Activated naive CD4-positive, alpha-beta T cell treated with anti-CD3 and anti-CD28 coated beads for 36 hours (primary cell): ENCODE measurements at places on chromosomes 1 and 21.

DNA sequence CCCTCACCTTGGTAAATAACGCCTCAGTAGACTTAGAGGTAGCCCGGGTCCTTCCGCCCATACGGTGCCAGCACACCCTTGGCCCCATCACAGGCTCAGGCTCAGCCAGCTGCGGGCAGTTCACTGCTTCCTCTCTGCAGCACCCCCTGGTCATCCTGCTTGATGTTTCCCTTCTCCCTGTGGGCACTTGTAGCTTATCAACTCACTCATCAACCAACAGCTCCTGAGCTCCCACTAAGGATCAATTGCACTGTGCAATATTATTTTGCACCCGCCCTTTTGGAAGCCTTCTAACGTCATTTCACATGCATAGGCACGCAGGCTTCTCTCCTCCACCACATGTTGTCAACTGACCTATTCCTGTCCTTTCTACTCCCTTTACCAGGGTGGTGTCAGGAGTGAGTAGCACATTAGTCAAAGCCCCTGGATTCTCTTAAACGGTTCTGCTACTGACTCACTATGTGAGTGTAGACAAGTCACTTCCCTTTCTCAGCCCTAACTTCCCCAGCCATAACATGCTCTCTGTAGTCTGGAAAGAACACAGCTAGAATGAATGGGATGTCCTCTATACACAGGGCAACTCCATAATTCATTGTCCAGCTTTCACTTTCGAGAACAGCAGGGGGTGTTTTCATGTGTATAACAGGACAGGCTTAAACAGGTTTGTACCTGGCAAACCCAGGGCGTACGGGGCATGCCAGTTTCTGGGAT is 47.1 kb upstream of the IRF2BP2 start:
- peak; percentile 55 for DNase-seq

DNA sequence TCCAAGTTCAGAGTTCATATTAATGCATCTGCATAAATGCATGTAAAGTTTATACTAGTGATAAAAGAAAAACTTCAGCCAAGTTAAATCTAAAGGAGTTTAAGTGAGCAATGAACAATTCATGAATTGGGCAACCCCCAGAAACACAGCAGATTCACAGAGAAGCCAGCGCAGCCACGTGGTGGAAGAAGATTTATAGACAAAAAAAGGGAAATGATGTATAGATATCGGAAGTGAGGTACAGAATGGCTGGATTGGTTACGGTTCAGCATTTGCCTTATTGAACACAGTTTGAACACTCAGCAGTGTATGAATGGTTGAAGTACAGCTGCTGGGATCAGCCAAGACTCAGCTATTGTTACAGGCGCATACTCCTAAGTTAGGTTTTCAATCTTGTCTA is 5.7 kb downstream of the AK5 start:
- DNase-seq, result no peak

GRCh38 chr1:169571450-169571849 is 14.8 kb downstream of the F5 start:
- DNase-seq, result no peak

DNA sequence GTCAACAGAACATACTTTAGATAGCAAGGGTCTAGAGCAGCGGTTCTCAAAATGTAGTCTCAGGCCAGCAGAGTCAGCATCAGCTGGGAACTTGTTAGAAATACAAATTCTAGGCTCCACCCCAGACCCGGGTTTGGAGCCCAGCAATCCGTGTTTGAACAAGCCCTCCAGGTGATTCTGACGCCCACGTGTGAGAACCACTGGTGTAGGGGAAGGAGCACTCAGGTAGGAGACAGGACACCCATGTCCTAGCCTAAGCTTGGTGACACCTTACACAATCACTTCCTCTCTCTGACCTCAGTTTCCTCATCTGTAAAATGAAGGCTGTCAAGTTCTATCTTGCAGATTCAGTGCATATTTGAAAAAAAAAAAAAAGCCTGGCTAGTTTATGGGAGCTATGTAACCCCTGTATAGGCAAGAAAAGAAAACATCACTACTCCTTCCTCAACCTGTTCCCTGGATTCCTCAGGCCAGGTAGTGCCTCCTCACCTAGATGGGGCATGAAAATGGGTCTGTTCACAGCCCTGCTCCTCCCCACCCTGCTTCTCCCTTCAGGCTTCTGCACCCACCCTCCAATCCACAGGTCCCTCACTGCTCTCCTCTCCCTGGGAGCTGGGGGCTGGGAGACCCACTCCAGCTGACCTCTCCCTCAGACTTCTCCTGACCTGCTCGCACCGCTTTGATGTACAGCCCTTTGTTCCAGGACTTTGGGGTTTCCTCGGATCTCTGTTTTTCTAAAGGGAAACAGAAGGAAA is 7.1 kb upstream of the PHLDA3 start:
- DNase-seq, result no peak
